ENCODE measurements at places on chromosomes 1 and 21.

DNA sequence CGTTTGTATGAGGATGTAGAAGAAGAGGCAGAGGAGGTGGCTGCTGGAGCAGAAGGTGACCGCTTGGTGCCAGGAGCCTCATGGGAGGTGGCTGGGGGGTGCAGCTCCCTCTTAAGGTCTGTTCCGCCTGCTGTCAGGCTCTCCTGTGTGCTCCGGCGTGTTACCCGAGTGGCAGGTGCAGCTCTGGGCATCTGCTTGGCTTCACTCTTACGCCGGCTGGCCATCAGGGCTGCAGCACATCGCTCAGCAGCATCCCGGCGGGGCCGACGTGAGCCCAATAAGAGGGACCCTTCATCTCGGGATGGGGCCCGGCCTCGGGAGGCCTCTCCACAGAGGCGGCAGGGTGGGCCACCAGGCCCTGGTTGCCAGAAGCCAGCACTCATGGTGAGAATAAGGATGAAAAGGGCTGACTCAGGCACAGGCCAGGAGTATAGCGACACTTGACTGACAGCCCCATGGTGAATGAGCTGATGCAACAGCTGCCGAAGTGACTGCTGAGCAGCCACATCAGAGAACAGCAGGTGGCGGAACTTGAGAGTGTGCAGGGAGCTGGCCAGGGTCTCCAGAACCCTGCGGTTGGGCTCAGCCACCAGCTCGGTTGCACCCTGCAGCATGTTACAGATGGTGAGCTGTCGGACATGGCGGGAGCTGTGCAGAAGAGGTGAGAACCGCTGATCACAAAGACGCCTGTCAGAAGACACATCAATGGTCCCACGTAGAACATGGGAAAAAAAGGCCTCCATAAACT is 17.5 kb downstream of the LRRC41 start:
- no peak for DNase-seq

- DNase-seq = no peak
Measured at GRCh38 chr1:161816201-161816600, 50.1 kb downstream of the ATF6 start.

DNA sequence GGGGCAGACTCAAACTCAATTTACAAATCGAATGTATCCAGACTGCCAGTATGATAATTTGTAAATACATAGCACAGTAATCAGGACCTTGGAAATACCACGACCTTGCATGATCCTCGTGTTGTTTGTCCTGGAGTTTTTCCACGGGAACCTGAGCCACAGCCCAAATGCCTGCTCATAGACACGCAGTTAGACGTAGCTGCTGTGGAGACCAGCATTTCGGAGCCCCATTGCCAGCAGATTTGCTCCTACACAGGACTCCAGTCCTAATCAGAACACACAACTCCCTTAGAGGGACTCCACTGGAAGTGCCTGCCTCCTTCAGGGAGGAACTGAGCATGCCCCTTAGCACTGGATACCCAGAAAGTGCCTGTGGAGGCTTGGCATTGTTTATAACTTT is 163.2 kb downstream of the GALNT2 start:
- no peak for DNase-seq

GRCh38 chr1:2375923-2376260 is 15.5 kb downstream of the MORN1 start:
- DNase-seq = no peak

DNA sequence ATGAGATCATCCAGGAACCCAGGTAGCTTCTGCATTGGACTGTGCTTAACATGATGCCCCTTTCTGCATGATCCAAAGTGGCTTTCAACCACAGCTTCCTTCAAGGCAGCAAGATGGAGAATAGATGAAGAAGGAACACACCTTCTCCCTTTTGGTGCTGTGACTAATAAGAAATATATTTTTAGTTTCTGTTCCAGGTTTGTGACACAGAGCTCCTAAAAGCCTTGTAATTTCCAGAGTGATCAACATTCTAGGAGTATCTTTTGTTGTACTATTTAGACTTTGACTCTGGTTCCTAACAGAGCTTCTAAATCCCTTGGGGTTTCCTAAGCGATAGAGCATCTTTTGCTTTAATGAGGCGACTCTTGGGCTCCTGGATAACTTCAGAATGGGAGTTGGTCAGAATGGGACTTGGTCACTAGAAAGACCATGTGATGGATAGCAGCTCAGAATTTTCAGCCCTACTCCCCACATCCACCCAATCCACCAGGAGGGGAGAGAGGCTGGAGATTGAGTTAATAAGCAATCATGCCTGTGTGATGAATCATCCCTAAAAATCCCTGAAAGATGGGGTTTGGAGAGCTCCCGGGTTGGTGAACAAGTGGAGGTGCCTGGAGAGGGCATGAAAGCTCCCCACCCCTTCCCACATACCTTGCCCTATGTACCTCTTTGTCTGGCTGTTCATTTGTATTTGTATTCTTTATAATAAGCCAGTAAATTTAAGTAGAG is 134.8 kb downstream of the FGGY start:
- no peak for DNase-seq

- DNase-seq = no peak
Measured at GRCh38 chr1:116772648-116773045, 18.4 kb downstream of the CD2 start.

All from memory B cell (primary cell).